ENCODE measurements at places on chromosomes 7 and 10.

GRCh38 chr7:21867226-21867625, 78.5 kb downstream of the CDCA7L start:
- no peak for DNase-seq

DNA sequence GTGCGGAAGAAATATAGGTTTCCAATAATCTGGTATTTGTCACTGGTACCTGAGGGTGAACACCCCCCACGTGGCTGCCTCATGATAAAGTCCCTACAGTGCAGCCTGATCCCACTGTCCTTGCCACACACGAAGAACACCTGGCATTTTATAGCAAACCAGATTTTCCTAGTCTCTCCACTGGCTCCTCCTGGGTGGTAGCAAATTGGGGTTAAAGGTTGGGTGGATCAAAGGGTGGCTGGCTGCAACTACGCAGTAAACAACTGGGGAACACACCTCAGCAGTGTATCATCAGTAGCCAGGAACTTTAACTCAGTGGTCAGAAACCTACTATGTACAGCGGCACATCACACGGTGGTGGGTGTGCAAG, 10.3 kb downstream of the SEPHS1 start:
- DNase-seq: no peak

DNA sequence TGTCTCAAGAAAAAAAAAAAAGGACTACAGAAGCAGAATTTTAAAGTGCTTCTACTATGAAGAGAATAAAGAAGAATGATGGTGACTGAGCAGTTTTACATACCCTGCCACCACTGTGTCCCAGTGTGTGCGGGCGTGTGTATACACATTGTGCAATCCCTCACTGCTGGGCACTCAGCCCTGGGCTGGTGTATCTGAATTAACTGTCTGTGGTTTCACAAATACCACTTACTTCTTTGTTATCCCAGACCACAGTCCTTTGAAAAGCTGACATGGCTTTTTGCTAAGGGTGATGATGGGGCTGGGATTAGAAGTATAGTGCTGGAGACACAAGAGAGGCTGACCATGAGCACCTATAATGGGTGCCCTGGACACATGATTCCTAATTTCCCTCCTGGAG, 21.1 kb upstream of the TRPV6 start:
- no peak for DNase-seq

DNA sequence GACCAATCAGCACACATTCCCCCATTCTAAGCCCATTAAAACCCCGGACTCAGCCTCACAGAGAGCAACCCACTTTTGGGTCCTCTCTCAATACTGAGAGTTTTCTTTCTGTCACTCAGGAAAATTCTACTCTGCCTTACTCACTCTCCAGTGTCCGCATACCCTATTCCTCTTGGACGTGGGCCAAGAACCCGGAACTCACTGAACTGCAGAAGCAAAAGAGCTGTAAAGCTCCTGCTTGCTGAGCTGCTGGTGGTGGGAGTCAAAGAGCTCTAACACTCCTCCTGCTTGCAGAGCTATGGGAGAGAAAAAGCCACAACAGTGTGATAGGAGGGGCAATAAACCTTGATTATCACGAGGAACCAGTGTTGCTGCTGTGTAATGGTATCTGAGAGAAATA, 386.9 kb downstream of the POM121L12 start:
- DNase-seq: no peak

DNA sequence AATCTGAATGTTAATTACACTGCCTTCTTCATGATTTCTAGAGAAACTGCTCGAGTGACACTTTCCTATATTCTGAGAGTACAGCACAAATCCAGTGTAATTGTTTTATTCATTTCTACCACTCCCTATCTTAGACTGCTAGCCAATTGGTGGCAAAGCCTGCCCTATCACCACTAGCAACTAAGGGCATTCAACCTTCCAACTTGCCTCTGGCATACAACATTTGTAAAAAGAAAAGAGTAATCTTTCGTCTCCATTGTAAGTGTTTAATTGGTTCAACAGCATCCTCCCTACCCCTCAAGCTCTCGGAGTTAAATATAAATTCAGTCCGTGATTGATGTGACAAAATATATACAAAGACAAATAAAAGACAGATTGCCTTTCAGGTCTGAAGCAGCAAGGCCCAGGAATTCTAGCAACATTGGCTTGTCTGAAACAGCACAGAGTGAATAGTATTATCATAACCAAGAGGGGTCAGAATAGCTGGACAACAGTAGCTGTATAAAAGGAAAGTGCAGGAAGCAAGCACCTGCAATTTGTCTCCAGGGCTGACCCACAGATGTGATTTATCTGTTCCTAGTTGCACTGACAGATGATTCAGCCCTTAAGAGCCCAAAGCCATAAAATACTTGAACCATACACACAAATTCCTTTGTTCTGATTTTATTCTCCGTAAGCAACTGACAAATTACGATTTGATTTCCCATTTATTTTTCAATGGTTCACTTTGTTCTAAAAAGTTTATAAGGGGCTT, 47.6 kb upstream of the ANKRD1 start:
- no peak for DNase-seq

GRCh38 chr7:7966141-7966734, 2.4 kb upstream of the GLCCI1 start:
- no peak for DNase-seq

DNA sequence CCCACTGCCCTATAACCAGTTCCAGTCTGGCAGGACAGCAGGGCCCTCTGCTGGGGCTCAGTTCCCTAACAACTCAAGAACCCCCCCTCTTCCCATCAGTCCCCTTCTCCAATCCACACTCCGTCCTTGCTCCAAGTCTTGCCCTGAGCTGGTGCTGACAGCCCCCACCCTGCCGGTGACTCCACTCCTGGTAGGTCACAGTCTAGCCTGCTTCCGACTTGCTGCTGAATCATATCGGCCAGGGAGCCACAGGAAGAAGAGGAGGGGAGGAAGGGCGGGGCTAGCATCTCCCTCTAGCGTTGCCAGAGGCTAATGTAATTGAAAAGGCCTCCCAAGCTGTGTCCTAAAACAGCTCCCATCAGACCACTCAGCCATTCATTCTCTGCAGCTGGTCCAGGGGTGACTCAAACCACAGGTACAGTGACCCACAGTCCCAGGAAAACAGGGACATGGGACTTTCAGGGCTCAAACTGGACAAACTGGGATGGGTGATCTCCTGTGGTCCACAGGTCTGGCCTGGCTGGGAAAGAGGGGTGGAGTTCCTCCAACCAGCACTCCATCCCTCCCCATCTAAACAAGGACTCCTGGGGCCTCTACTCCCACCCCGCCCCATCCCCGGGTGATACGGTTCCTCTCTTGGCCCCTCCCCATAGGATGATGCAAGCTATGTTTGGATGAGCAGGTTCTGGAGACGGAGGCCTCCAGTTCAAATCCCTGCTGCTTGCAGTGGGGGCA, 158.8 kb downstream of the SH3PXD2A start:
- DNase-seq: peak; percentile 42

- no peak for DNase-seq
Measured at GRCh38 chr10:129394518-129395328, 72.3 kb upstream of the MGMT start.

DNA sequence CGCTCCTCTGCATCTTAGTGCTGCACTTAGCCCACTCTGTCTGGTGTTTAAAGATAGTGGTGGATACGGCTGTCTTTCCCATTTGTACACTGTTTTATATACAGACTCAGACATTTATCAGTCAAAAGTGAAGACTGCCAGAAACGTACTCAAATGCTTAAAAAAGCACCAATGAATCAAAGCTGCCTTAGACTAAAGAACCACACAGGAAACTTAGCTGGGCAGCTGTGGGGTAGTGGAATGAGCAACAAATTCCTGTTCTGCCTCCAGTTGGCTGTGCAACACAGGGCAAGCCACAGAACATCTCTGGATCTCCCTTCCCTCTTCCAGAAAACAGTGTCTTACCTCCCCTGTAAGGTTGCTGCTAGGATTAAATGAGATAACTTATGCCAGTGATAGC, 76.0 kb downstream of the ATXN7L1 start:
- no peak for DNase-seq

DNA sequence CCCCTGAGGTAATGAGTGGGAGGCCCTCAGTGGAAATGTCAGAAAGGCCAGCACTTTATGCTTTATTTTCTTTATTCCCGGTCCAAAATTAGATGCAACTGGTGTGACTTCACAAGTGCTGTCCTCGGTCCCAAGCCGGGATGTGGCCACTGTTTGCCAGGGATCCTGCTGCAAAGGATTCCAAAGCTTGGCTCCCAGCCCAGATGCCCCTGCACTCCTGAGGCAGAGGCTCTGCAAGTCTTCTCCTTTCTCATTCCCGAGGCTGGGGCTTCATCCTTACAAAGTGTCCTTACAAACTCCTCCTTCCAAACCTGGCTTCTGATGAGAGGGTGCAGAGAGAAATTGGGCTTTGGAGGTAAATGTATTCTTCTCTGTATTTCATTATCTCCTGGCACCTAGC, 544.3 kb upstream of the DPP6 start:
- DNase-seq: no peak

GRCh38 chr10:117071286-117072050, 66.5 kb upstream of the SHTN1 start:
- no peak for DNase-seq

GRCh38 chr10:69232252-69232651, 12.1 kb downstream of the HKDC1 start:
- no peak for DNase-seq

DNA sequence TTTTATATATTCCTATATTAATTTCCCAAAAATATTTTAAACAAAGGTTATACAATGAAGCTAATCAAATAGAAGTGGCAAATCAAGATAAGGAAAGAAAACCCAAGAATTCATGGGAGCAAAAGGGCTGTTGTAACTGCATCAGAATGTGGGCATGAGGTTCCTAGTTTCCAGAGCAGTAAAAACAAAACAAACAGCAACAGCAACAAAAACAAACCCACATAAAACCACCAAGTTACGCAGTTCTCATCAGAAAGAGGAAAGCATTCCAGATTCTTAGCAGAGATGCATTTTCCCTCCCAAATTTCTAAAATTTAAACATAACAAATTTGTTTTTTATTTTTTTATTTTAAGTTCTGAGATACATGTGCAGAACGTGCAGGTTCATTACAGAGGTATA, 34.8 kb upstream of the MSMB start:
- no peak for DNase-seq

GRCh38 chr10:72567421-72567820, 58.5 kb downstream of the MICU1 start:
- DNase-seq: no peak

DNA sequence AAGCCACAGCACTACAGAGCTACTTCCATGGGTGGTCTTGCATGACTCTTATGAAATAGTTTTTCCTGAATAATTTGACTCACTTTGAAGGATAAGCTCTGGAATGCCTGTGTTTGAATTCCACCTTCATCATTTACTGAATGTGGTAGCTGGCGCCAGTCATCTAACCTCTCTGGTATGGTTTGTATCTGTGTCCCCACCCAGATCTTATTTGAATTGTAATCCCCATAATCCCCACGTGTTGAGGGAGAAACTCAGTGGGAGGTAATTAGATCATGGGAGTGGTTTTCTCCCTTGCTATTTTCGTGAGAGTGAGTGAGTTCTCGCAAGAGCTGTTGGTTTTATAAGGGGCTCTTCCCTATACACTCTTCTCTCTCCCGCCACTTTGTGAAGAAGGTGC, 11.2 kb upstream of the SLC13A1 start:
- no peak for DNase-seq

GRCh38 chr10:59064080-59064692, 112.3 kb upstream of the PHYHIPL start:
- no peak for DNase-seq

- DNase-seq: peak; percentile 20
Measured at GRCh38 chr10:103244666-103245271, 918 bp upstream of the RPEL1 start.

- no peak for DNase-seq
Measured at GRCh38 chr7:151505433-151505832, 14.3 kb downstream of the RHEB start.

GRCh38 chr7:81641873-81642272, 128.0 kb downstream of the HGF start:
- DNase-seq: no peak

GRCh38 chr7:157080111-157080730, 58.5 kb upstream of the UBE3C start:
- DNase-seq: no peak

DNA sequence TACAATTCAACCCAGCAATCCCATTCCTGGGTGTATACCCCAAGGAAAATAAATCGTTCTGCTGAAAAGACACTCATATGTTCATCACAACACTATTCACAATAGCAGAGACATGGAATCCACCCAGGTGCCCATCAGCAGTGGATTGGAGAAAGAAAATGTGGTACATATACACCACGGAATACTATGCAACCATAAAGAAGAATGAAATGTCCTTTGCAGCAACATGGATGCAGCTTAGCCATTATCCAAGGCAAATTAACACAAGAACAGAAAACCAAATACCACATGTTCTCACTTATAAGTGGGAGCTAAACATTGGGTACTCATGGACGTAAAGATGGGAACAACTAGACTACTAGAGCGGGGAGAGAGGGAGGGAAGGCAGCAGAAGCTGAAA, 207.8 kb downstream of the GATA3 start:
- DNase-seq: no peak

DNA sequence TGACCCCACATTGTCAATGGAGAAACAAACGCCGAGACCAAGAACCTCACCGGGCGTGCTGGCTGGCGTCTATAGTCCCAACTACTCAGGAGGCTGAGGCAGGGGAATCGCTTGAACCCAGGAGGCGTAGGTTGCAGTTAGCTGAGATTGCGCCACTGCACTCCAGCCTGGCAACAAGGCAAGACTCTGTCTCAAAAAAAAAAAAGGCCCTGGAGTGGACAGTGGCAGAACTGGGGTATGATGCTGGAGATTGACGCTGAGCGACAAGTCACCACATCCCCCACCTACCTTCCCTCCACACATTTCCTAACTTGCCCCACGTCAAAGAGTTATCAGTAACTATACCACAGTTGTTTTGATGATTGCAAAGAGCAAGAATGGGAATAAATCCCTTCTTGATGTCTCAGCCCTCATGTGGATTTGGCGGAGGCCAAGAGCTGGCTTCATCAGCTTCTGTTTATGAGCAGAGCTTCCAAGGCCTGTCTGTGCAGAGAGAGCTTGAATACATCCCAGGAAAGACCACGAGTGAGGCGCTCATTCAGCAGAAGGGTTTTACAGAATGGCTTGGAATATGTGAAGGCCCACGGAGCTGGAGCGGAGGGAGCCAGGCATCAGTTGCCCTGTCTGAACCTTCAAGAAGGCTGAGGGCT, 28.0 kb upstream of the TNS3 start:
- no peak for DNase-seq

GRCh38 chr7:22433710-22434460, 66.1 kb downstream of the STEAP1B start:
- DNase-seq: no peak
